ENCODE measurements at places on chromosomes 1 and 21. TPM values are rescaled to one million over a fixed set of nuclear protein-coding genes. Genes with fewer than 3 reads are reported as not detected.
A peak's percentile ranks its signal among the peaks of the same experiment; 100 is the strongest.

Gene SPOCD1
- 47.2 TPM for total RNA-seq

GRCh38 chr1:178055093-178055492 is 38.8 kb upstream of the RASAL2 start:
- DNase-seq: peak; percentile 6

DNA sequence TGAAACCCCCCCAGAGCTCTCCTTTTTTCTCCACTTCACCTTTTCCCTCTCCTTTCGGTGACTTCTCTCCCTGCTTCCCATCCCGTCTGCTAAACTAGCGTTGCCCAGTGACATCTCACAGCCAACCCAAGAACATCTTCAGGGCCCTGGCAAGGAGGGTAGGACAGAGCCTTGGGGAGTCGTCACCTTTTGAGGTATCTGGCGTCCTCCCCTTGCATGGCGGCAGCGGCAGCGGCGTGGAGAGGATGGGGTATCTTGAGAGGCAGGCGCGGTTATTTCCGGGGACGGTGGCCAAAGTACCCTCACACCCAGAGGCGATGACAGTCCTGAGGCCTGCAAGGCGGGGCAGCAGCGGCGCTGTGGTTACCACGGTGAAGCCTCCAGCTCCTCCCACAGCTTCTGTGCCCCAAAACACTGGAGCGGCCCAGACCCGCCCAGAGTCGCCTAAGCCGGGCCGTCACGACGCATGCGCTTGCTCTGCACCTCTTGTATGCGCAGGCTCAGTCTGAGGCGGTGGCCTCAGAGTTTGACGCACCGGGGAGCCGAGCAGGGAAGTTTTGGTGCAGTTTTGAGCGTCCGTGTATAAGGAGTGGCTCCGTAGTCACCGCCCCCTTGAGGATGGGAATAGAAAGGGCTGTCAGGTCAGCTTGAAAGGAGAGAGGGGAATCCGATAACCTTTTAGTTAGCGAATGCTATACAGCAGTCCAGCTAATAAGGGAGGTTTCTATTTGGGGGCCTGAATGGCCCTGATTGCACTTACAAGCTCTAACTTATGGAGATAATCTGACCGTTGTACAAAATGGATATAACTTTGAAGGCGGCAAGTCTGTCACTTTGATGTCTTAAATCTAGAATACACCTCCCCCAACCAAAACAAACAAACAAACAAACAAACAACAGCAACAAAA is at the start of gene KIFAP3:
Gene KIFAP3 (minus strand): TSS at position 446 of the 908 bp plus-strand sequence. CDS start 228 bp downstream, at position 218.
- peak; percentile 97 for DNase-seq

DNA sequence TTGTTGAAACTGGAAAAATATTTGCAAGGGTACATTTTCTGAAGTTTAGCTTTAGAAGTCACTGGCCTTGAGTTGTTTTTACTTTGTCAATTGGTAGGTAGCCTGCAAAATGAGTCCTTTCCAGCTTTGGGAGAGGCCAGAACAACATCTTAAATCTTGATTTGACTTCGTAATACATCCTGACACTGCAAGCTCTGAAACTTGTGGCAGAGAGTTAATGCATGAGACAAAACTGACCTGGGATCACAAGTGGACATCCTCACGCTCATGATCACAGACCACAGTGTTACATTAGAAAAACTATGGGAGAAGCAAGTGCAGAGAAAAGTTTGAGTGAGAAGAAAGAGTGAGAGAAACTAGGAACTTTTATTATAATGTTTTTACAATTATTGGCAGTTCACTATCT is 550.9 kb downstream of the USP25 start:
- DNase-seq: peak; percentile 18

- peak; percentile 99 for DNase-seq
Observed at GRCh38 chr1:53145942-53146708, 3.7 kb upstream of the SLC1A7 start.

Data from fibroblast of lung (primary cell).